ENCODE measurements at places on chromosomes 7 and 10. TPM values are rescaled to one million over a fixed set of nuclear protein-coding genes. Genes with fewer than 3 reads are reported as not detected.

The RET gene
- total RNA-seq = 0.11 TPM

The CARD11 gene
- 3.7 TPM for total RNA-seq

The SMKR1 gene
- total RNA-seq = not detected

The SLC26A3 gene
- total RNA-seq = not detected

All from placental epithelial cell (primary cell).